WTC11 (cell line): ENCODE measurements at places on chromosomes 4 and X. TPM values are rescaled to one million over a fixed set of nuclear protein-coding genes. Genes with fewer than 3 reads are reported as not detected.
A peak's percentile ranks its signal among the peaks of the same experiment; 100 is the strongest.

- no peaks in the 10 kb centered on the region; the same call in 1 of the 2 replicates for H3K27me3 ChIP-seq
- H3K4me3 ChIP-seq = no peak overlapping the region
- peaks cover 49% of the 10 kb centered on the region for H3K4me1 ChIP-seq
- no peak for DNase-seq
- H3K27ac ChIP-seq = peak overlapping the region; percentile 20; the same call in 1 of the 2 replicates
- peaks cover 6% of the 10 kb centered on the region for H3K36me3 ChIP-seq
These were observed 42.2 kb upstream of the AFAP1 start for GRCh38 chr4:7981738-7982394.

GRCh38 chrX:136589966-136590365 lies 58.0 kb downstream of the VGLL1 start:
- no peak for DNase-seq
- no peaks in the 10 kb centered on the region for H3K36me3 ChIP-seq
- H3K27me3 ChIP-seq = no peaks in the 10 kb centered on the region
- no peak overlapping the region for H3K4me3 ChIP-seq
- peaks cover 14% of the 10 kb centered on the region for H3K4me1 ChIP-seq

DNA sequence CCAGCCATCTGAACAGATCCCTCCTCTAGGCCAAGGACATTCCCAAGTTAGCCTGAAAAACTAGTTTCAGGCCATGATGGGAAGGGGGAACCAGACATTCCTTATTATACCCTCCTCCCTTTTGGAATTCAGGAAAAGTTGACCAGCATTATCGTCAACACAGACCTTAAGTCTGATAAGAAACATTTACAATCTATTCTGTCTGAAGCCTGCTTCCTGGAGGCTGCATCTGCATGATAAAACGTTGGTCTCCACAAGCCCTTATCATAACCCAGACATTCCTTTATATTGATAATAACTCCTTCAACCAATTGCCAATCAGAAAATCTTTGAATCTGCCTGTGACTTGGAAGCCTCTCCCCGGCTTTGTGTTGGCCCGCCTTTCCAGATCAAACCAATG lies 44.3 kb downstream of the EFHC2 start:
- DNase-seq = no peak
- H3K4me3 ChIP-seq = no peak overlapping the region
- H3K27ac ChIP-seq = 0 out of 2 replicates have a peak overlapping the region, but pooled peaks have one; percentile 27
- peaks cover 9% of the 10 kb centered on the region for H3K4me1 ChIP-seq

CTAG1A gene
- total RNA-seq = not detected in 3 replicates

MRPS18C gene
- 60.0 to 60.6 TPM (median 60.3 TPM) in 3 replicates for total RNA-seq
